Right lobe of liver (tissue), 6 donors: ENCODE measurements at places on chromosomes 1 and 21. TPM values are rescaled to one million over a fixed set of nuclear protein-coding genes. Genes with fewer than 3 reads are reported as not detected.
A peak's percentile ranks its signal among the peaks of the same experiment; 100 is the strongest.

- DNase-seq, result no peak
Measured at GRCh38 chr1:113252166-113252565, 138.1 kb upstream of the MAGI3 start.

DNA sequence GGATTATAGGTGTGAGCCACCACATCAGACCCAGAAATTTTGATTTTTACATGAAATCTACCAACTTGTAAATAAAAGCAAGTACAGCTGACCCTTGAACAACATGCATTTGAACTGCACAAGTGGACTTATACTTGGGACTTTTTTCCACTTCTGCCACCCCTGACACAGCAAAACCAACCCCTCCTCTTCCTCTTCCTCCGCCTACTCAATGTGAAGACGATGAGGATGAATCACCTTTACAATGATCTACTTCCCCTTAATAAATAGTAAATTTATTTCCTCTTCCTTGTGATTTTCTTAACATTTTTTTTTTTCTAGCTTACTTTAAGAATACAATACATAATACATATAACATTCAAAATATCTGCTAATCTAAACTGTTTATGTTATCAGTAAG lies 17.5 kb upstream of the YRDC start:
- no peak for DNase-seq

Gene ELAPOR1
- total RNA-seq, result 0.25 TPM

Gene VPS45
- 13.3 TPM for total RNA-seq

- DNase-seq, result no peak
Measured at GRCh38 chr1:221667504-221667903, 74.4 kb downstream of the DUSP10 start.

DNA sequence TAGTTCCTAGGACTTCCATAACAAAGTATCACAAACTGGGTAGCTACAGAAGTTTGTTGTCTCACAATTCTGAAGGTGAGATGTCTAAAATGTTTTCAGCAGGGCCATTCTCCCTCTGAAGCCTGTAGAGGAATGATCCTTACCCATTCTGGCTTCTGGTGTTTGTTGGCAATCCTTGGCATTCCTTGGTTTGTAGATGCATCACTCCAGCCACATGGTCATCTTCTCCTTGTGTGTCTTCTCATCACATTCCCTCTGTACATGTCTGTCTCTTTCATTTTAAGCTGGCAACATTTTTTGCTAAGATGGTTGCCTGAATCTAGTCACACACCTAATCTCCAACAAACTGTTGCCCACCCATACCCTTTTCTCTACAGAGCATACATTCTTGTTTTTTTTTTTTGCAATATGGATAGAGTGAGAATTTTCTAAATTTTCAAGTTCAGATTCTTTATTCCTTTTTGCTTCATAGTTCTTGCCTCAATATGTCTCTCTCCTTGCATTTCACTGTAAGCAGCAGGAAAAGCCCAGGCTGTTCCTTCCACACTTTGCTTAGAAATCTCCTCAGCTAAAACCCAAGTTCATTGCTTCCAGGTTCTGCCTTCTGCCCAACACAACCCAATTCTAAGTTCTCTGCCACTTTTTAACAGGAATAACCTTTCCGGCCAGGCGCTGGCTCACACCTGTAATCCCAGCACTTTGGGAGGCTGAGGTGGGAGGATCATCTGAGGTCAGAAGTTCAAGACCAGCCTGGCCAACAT lies 18.3 kb downstream of the ZBED6 start:
- no peak for DNase-seq

Gene GNG4
- 0.18 TPM for total RNA-seq

- DNase-seq, result no peak
Measured at GRCh38 chr1:190849346-190849745, 371.7 kb upstream of the BRINP3 start.

Gene GNAT2
- not detected for total RNA-seq

- no peak for DNase-seq
Measured at GRCh38 chr1:42482635-42483153, 19.6 kb downstream of the CCDC30 start.

DNA sequence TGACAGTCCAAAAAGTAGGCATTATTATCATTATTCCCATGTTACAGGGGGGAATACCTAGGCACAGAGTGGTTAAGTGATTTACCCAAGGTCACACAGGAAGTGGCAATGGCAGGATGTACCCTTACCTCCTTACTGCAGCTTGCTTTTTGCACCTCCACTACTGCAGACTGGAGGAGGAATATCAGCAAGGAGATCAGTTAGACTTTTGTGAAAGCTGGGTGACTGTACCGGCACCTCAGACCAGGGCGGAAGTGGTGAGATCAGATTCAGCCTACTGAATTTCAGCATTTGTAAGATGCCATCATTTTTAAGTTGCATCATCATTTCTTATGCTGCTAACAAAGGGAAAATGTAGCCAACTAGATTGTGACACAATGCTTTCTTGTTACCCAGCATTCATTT lies 4.5 kb downstream of the ADARB1 start:
- DNase-seq, result no peak

GRCh38 chr1:202281316-202282024 lies 60.3 kb downstream of the UBE2T start:
- no peak for DNase-seq

GRCh38 chr21:39674801-39675200 lies 62.1 kb downstream of the B3GALT5 start:
- DNase-seq, result no peak

DNA sequence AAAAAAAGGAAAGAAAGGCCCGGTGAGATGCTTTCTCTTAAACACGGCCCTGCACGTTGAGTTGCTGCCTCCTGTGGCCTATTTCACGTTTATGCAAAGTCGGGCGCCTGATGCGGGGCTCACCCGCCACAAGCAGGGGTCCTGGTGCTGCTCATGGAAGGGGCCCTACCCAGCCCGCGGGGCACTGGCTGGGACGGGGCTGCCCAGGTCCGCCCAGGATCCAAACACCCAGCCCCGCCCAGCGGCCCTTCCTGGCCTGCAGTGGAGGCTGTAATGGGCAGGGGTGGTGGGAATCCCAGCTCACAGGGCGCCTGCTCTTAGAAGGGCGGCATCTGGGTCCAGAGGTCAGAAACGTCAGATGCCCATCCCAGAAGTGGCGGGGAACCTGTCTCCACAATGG lies 1.6 kb downstream of the COL6A2 start:
- DNase-seq, result peak; percentile 21

GRCh38 chr1:47840393-47841190 lies 156.6 kb downstream of the TRABD2B start:
- no peak for DNase-seq

DNA sequence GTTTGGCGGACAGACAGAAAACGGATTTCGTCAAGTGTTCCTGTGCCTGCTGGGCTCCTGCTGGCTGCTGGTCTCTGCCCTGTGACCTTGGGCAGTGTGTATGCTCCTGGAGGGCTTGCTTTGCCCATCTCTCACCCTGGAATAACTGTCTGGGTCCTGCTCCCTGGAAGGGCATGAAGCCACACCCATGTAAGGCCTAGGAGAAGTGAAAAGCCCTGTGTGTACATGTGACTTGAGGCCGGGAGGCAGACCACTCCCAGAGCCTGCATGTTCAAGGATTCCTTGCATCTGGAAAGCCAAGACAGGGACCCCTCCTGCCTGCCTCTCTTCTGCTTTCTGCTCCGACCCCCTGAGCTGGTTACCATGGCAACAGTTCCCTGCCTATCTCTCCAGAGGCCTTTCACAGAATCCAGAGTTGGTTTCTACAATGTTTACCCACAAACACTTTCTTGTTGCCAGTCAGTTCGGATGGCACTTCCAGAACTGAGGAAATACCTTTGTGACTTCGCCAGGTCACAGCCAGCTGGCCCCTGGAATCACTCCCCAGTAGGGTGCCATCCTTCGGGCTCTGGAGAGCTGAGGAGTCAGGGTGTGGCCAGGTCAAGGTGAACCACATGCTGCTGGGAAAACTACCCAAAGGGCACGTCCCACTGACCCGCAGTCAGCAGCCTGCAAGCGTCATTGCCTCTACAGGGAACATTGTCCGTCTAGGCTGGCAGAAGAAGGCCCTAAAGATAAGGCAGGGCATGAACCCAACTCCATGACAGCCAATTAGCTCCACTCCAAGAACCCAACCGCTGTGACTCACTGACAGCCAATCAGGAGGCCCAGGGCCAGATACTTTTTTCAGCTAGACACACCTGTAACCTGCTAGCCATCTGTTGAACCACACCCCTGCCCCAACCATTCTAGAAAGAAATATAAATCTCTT lies 14.7 kb upstream of the GPR37L1 start:
- DNase-seq, result peak; percentile 85

Gene CITED4
- 116 TPM for total RNA-seq

GRCh38 chr1:52355436-52355835 lies 10.6 kb downstream of the CC2D1B start:
- DNase-seq, result no peak

- no peak for DNase-seq
Measured at GRCh38 chr1:39136638-39137037, 67.9 kb upstream of the MACF1 start.

Gene GJB5
- total RNA-seq, result not detected

Gene SH3BP5L
- total RNA-seq, result 10.7 TPM

GRCh38 chr1:243850202-243850451 lies at the start of gene AKT3:
TSS of gene AKT3 (minus strand) at chr1:243850243. CDS start at chr1:243843170, 7,073 bp downstream.
- DNase-seq, result peak; percentile 78

Gene PPFIA4
- 0.20 TPM for total RNA-seq
